ENCODE measurements at places on chromosomes 7 and 10. TPM values are rescaled to one million over a fixed set of nuclear protein-coding genes. Genes with fewer than 3 reads are reported as not detected.

DNA sequence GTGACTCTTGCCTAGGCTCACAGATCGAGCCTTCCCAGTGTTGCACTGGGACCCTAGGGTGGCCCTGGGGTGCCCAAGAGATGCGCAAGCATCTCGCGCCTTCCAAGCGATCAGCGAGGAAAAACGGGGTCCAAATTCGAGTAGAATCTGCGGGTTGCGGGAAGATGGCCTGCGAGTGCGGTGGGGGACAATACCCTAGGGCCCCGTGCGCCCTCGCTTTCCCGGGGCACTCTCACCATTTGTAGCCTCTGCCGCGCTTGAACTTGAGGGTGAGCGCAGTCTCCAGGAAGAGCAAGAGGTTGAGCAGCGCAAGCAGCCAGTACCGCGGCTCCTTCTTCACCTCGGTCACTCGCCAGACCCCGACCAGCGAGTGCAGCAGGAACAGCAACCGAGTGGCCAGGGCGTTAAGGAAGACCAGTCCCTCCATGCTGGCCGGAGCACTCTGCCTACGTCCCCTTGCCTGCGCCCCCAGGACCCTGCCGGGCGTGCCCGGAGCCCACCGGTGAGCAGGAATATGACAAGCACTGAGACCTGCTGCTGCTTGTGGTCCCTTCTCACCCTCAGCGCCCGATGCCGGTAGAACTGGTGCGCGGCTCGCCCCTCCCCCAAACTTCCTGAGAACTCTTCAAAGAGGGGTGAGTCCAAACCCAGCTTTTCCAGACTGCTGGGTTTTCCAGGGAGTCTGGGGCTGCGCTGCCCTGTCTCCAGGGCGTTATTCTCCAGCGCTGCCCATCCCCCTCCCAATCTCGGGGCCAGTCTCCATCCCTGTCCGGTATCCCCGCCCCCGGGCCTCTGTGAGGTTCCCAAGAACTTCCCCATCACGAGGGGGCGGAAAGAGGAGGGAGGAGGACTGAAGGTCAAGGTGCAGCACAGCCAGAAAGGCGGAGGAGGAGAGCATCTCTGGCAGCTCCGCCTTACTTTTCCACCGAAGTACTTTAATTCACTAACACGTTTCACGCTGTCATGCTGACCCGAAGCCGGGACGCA, at the start of gene TMEM26:
TSS of gene TMEM26 (minus strand) at position 727 of the 987 bp plus-strand sequence. CDS start at position 427, 300 bp downstream.
- DNase-seq = no peak

DNA sequence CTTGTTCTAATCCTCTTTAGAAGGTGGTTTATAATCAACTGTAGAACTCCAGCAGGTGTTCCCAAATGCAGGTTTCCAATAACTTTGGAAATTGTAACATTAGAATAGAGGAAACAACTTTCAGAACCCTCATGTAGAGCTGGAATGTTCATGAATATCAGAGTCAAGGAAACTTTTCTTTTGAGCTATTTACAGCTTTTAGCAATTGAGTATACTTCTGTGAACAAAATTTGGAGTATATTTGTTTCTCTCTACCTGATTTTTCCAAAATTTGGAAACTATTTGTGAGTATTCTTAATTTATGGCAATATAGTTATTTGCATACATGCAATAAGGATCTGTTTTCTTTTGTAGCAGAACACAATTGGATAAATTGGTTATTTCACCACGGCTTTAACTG, 2.8 kb upstream of the CFAP43 start:
- no peak for DNase-seq

GRCh38 chr10:13776861-13777311, 190.1 kb downstream of the PRPF18 start:
- no peak for DNase-seq

Gene GRM3
- total RNA-seq = not detected

DNA sequence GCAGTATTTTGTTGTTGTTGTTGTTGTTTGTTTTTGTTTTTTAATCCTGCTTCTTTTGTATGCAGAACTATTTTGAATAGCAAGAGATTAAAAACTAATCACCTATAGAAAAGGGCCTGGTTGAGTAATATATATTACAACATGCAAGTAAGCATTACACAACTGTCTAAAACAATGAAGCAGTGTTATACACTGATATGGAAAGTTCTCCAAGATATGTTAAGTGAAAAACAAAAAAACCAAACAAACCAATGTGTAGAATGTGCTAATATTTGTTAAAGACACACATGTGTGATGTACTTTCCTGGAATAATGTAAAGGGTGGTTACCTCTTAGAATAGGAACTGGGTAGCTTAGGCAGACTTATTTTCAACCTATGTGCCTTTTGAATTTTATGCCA, 117.4 kb downstream of the ZNF365 start:
- no peak for DNase-seq

GRCh38 chr7:50662041-50662694, 97.0 kb upstream of the DDC start:
- DNase-seq = no peak

DNA sequence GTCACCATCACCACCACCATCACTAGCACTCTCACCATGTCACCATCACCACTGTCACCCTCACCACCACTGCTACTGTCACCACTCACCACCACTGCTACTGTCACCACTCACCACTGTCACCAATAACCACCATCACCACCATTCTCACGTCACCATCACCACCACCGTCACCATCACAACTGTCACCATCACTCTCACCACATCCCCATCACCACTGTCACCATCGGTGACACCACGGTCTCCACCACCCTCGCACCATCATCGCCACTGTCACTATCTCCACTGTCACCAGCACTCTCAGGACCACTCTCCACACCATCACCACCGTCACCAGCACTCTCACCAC, 130.4 kb downstream of the MAD1L1 start:
- no peak for DNase-seq

Measured in kidney epithelial cell (primary cell).